ENCODE measurements at places on chromosomes 6 and 20. TPM values are rescaled to one million over a fixed set of nuclear protein-coding genes. Genes with fewer than 3 reads are reported as not detected.

GRCh38 chr20:1414982-1415381 lies 22.1 kb upstream of the FKBP1A start:
- H3K4me1 ChIP-seq: no peaks in the 10 kb centered on the region
- H3K27me3 ChIP-seq: no peaks in the 10 kb centered on the region
- DNase-seq: no peak
- no peaks in the 10 kb centered on the region for H3K36me3 ChIP-seq

- no peak overlapping the region for H3K27ac ChIP-seq
- DNase-seq: no peak
- no peak overlapping the region for H3K4me3 ChIP-seq
- H3K4me1 ChIP-seq: no peaks in the 10 kb centered on the region
- no peaks in the 10 kb centered on the region for H3K36me3 ChIP-seq
These were observed 153.0 kb downstream of the AHI1 start for GRCh38 chr6:135344526-135344925.

Gene TINAG
- polyA plus RNA-seq: not detected

Gene HUS1B
- polyA plus RNA-seq: 1.3 TPM

Gene FAM209B
- polyA plus RNA-seq: 153 TPM

Gene CRISP2
- polyA plus RNA-seq: 709 TPM

Gene LY6G5C
- polyA plus RNA-seq: 14.0 TPM
